Left renal pelvis (tissue), 4 donors: ENCODE measurements at places on chromosomes 11 and 22.

DNA sequence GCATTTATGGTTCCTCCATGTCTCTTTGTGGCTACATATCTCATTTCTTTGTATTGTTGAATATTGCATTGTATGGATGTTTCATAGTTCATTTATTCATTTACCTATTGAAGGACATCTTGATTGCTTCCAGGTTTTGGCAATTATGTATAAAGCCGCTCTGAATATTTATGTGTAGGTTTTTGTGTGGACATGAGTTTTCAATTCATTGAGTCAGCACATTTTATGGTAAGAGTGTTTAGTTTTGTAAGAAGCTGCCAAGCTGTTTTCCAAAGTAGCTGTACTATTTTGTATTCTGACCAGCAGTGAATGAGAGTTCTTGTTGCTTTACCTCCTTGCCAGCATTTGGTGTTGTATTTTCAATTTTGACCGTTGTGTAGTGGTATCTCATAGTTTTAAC is 39.2 kb downstream of the KDM2A start:
- no peak for DNase-seq

GRCh38 chr11:108752297-108752751 is 87.5 kb downstream of the DDX10 start:
- DNase-seq, result no peak

DNA sequence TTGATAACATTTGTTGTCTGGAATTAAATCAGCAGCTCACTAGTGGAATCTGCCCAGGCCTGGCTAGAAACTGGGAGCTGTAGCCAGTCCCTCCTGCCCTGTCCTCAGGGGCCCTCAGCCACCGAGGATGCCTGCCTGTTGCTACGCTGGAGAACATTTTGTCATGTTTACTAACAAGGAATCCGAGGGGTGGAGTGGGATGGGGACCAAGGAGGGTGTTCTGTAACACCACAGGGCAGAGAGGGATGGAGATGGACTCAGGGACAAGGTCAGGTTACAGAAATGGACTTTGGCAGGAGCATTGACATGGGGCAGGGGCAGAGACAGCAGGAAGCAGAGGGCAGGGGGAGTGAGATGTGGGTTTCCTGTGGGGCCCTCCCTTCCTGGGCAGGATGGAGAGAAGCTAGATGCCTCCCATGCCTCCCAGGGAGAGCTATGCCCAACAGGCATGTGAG is 45.8 kb upstream of the AMPD3 start:
- no peak for DNase-seq

- DNase-seq, result no peak
Measured at GRCh38 chr11:118304227-118304567, 333 bp upstream of the CD3E start.

GRCh38 chr22:46031965-46032851 is 55.2 kb upstream of the WNT7B start:
- DNase-seq, result no peak

DNA sequence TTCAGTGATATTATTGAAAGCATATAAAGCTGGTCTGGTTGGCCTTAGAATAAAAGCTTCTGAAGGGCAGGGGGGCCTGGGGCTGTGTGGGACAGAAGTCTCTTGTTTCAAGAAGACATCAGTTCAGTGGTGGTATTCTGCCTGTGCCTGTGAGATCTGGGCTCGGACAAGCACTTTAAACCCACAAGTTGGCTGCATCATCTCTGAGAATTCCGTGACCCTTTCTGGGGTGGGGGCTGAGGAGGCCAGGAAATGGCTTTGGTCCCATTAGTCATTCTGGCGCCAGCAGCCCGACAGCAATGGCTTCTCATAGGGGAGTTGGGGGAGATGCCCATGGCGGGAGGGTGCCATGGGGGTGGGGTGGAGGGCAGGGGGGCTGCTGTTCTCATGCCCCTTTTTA is 104.1 kb downstream of the PKNOX2 start:
- no peak for DNase-seq

DNA sequence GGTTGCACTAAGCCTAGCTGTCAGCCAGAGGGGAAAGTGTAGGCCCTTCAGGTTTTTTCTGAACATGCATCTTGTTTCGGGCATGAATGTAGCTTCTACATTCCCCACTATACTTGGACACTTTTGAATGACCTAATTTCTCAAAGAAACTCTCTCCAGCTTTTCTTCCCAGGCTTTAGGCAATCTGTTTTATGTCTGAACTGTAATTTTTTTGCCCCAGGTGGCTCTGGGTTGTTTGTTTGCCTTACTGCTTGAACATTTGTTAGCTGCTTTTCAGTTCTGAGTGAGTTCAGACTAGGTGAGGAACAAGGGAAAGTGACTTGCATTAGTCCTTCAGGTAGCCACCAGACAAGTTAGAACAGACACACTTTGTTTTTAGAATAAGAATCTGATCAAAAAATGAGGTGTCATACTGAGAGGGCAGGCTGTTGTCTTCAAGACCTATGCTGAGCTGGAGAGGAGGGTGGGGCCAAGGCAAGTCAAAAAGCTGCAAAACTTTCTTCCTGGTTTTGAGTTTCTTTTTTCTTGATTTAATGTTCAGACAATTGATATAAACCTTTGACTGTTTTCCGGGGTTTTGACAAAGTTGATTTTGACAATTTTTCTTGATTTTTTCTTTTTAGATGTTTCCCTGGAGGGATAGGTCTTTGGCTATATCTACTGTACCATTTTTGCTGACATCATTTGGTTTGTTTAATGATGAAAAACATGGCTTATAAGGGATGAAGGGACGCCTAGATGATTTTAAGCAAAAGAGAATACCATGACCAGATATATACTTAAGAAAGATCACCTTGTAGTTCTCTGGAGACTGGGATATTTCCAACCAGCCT is 182.8 kb downstream of the WNT11 start:
- DNase-seq, result no peak

DNA sequence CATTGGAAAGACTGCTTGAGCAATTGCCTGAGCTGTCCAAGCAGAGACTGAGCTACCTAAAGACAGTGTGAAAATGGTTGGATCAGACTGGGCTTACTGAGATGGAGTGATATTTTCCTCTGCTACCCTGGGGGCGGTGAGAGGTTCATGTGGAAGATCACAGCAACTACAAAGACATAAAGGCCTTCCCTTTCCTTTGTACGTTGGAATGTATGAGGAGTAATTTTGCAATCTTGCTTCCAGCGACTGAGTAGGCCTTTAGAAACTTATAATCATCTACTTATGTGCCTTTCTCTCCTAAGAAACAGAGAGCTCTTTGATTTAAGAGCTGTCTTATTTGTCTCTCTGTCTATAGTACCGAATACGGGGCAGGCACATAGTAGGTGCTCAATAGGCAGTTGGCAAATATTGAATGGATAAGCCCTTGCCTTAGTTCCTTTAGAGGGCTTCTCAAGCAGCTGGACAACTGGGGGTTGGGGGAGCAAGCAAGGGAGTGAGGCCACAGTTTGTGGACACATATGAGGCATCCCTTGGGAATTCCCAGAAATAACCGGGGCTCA is 2.4 kb upstream of the HEPACAM start:
- no peak for DNase-seq

DNA sequence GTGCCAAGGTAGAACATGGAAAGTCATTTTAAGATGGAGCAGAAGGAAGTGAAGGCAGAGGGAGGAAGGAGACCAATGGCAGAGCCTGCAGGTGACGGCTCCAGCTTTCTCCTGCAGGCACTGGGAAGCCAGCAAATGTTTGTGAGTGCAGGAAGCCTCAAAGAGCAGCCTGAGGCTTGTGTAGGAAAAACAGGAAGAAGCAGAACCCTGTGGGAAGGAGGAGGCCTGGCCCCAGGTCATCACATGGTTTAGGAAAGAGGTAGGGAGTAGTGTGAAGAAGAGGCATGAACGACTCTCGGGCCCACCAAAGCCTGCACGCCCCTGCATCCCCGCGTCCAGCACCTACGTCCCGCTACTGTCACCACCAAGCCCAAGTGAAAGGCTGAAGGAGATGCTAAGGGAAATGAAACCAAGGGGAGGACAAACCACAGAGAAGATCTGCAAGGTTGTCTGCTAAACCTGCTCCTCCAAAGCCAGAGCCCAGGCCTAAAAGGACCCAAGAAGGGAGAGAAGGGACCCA is 151.5 kb downstream of the CHST1 start:
- no peak for DNase-seq
